ENCODE measurements at places on chromosomes 13 and 19.

GRCh38 chr13:46051968-46052318 is 603 bp downstream of the ZC3H13 start:
- no peak for DNase-seq

DNA sequence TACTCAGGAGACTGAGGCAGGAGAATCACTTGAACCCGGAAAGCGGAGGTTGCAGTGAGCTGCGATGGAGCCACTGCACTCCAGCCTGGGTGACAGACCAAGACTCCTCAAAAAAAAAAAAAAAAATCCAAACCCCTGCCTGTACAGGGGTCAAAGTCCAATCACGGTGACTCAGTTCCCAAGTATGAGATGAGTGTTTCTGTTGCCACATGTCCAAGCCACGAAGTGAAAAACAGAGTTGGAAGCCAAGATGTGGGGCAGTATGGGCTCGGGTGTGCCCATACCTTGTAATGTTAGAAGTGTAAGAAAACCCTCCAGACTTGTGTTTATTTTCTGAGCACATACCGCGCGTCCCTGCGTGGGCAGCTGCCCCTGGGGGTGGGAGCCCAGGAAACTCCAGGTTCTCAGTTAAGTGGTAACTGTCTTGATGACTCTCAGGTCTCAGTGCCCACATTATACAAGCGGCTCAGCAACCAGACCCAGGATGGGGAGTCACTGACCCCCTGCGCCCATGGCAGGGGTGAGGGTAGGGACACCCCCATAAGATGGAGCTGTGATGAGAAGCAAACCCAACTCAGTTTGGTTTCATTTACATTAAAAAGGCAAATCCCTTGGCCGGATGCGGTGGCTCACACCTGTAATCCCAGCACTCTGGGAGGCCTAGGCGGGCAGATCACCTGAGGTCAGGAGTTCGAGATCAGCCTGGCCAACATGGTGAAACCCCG is 1.2 kb upstream of the GPX4 start:
- no peak for DNase-seq

DNA sequence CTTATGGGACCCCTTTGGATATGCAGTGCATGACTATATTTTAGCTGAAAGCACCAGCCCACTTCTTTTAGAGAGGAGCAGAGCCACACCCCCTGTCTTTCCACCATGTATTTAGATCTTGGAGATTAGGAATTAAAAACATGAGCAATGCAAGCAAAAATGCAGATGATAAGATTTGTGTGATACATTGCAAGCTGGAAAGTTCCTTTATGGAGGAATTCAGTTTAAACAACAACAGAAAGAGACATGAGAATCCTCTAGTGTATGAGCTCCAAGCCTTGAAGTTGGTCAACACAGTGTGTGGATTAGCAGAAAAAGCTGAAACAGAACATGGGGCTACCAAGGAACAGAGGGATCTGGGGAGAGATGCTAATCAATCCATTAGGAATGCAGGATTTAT is 529.8 kb upstream of the NBEA start:
- DNase-seq, result no peak

- DNase-seq, result no peak
These were observed 7.0 kb upstream of the WBP4 start for GRCh38 chr13:41054212-41054877.

DNA sequence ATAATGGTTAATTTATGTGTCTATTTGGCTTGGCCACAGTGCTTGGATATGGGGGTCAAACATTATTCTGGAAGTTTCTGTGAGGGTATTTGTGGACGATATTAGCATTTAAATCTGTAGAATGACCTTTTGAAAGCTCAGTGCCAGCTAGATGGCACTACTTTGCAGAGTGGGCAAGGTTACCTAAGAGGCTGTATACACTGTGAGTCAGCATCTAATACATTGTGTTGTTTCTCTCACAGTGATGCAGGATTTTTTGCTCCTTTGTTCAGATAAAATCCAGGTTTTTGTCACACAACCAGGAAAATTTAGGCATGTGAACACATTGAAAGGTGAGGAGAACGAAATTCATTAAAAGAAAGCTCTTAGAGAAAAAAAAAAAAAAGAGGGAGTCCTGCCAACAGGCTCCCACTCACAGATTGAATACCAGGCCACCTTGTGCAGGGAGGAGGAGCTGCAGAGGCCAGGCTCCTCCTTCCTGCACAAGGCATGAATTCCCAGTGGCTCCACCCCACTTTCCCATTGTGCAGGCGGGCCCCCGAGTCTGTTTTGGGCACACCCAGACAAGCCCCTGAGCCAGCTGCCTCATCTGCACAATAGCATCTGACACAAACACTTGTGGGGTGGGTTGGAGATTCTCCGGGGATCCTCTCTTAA is 551.0 kb upstream of the ATXN8OS start:
- DNase-seq, result no peak

- no peak for DNase-seq
These were observed 4.4 kb downstream of the MED26 start for GRCh38 chr19:16623576-16623975.

DNA sequence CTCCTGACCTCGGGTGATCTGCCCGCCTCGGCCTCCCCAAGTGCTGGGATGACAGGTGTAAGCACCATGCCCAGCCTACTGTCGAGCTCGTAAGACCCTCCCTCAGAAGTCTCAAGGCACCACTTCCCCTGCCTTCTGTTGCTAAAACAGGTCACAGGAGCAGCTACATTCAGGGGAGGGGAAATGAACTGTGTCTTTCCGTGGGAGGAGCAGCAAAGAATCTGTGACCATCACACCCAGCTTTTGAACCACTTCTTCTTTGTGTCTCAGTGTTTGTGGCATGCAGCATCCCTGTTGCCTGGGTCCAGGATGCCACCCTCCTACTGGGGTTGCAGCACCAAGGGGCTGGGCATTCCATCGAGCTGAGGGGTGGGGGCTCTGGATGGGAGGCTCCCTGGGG is 7.7 kb upstream of the CSNK1G2 start:
- DNase-seq, result no peak

DNA sequence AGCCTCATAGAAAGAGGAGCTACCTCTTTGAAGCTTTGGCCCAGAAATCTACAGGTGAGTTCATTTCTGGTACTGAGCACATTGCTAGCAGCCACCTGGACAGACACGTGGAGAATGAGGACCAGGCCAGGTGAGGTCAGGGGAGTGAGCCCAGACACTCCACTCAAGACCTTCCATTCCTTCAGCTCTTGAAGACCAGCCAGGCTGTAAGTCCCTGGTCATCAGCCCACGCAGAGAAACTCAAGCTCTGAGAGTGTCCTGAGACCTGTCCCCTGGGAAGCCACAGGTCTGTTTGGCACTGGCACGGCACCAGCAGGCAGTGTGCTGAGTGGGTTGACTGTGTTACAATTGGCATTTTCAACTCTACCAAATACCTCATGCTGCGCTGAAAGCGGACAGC is 27.4 kb downstream of the C13orf42 start:
- no peak for DNase-seq

GRCh38 chr13:34128661-34129060 is 310.7 kb downstream of the RFC3 start:
- DNase-seq, result no peak

Measured in CD4-positive, alpha-beta T cell treated with Interferon gamma for 1 hour (primary cell).